ENCODE measurements at places on chromosomes 7 and 10.

GRCh38 chr7:155807789-155808548 is 4.3 kb downstream of the SHH start:
- no peak for DNase-seq

DNA sequence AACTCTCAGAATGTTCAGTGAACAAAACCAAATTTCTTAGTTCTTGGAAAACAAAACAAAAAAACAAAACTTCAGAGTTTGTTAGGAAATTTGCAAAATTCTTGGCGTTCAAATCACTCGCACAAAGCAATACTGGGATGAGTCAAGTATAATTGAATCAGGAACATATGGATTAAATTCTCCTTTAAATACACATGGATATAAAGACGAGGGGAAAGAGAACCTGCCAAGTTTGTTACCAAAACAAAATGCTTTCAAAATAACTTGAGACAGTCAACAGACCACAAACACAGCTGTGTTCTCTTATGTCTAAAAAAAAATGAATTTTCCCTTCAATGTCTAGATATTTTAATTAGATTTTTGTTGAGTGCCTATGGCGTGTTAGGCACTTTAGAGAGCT is 93.5 kb upstream of the MPP7 start:
- DNase-seq = no peak

DNA sequence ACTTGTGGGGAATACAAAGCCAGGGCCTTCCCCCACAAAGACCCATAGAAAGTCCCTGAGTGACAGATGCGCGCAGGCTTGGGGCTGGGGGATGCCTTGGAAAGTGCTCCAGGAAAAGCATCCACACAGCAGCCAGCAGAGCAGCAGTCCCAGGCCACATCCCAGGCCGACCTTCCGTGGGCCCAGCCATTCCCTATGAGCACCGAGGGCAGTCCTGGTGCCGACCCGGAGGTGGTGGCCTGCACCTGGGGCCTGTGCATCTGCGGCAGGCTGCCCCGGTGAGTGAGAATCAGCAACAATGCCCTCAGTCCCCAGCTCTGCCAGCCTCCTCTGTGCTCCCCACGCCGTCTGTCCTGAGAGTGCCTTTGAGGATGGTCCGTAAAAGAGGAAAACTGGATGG is 26.4 kb downstream of the ASB13 start:
- DNase-seq = no peak

GRCh38 chr7:116161728-116162127 is 48.6 kb upstream of the TES start:
- no peak for DNase-seq

- DNase-seq = no peak
Measured at GRCh38 chr10:64091897-64092296, 570.7 kb downstream of the REEP3 start.

GRCh38 chr10:5492322-5492855 is 7.0 kb downstream of the CALML5 start:
- DNase-seq = no peak

GRCh38 chr7:6395898-6396595 is 51.7 kb downstream of the DAGLB start:
- DNase-seq = no peak

GRCh38 chr10:45261243-45261775 is 54.1 kb downstream of the OR13A1 start:
- no peak for DNase-seq
